Thoracic aorta (tissue), 2 donors: ENCODE measurements at places on chromosomes 1 and 21.

GRCh38 chr1:174174461-174175329 lies 15.4 kb downstream of the RABGAP1L start:
- DNase-seq: no peak

DNA sequence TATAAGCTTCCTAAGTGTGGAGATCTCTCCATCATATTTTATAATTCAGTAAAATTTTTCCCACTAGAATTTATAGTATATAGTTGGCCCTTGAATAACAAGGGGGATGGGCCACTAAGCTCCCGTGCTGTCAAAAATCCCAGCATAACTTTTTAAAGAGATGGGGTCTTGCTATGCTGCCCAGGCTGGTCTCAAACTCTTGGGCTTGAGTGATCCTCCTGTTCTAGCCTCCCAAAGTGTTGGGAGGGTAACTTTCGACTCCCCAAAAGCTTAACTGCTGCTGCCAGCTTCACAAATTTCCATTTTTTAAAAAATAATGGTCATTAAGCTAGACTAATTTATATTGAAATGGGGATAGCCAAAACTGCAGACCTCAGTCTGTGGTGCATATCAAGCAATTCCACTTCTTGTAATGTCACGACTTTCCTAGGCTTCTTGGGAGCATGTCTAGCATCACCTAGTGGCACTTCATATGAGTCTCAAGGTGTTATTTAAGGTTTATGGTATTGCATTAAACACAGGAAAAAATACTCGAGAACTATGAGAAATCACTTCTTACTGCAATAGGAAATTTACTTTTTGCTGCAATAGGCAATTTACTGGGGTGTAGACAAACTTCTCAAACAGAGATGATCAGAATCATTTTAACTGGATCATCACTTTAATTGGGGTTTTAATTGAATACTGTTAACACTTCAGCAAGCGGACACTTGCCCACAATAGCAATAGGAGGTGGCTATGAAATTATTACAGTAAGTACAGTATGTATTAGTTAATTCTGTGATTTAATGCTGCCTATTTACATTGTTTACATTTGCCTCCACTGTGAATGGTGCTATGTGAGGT lies 19.3 kb upstream of the ACTA1 start:
- no peak for DNase-seq

GRCh38 chr1:209430821-209431259 lies 152.7 kb upstream of the CAMK1G start:
- no peak for DNase-seq

DNA sequence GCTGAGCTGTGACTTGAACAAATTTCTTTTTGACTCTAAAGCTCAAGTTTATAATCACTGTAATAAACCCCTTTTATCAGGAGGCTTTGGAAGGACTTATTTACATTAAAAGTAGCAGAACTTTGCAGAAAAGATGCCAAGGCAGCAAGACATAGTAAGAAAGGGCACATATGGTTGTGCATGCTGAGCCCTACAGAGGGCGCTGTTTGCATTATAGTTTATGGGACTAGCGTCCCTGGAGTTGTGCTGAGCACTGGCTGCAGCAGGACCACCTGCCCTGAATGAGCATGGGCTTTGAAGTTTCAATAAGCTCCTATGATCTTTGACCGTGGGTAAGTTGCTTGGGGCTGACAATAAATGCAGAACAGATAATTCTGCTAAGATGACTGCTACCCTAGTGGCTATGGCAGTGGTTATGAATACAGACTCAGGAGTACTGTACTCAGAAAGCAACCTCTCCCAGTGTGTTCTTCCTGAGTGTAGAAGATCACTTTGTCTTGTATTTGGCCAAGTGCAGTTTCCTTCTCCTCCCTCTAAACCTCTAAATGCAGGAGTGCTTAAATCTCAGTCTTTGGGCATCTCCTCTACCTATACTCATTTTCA lies 45.4 kb upstream of the USP1 start:
- DNase-seq: no peak

GRCh38 chr1:193406901-193407300 lies 220.5 kb upstream of the B3GALT2 start:
- DNase-seq: no peak

GRCh38 chr1:164733070-164733469 lies 174.1 kb downstream of the PBX1 start:
- DNase-seq: no peak
